HT1080 (cell line): ENCODE measurements at places on chromosomes 12 and 14. TPM values are rescaled to one million over a fixed set of nuclear protein-coding genes. Genes with fewer than 3 reads are reported as not detected.

CELA1 gene
- total RNA-seq: not detected in 2 replicates

LAG3 gene
- 0.20 and 2.0 TPM in 2 replicates for total RNA-seq

KRT2 gene
- not detected in 2 replicates for total RNA-seq

NUP37 gene
- total RNA-seq: 80.9 and 92.3 TPM in 2 replicates

PTGDR gene
- total RNA-seq: not detected in 2 replicates

AHNAK2 gene
- 52.6 and 54.6 TPM in 2 replicates for total RNA-seq

TCL1B gene
- not detected in 2 replicates for total RNA-seq

SLC6A15 gene
- 24.5 and 26.6 TPM in 2 replicates for total RNA-seq

TMEM63C gene
- not detected in 2 replicates for total RNA-seq

PRICKLE1 gene
- 5.6 and 8.6 TPM in 2 replicates for total RNA-seq

SLC25A47 gene
- 0.37 TPM in 1 of 2 replicates, not detected in the other for total RNA-seq

MYBPC1 gene
- total RNA-seq: not detected in 2 replicates

SERPINA6 gene
- 0.51 TPM in 1 of 2 replicates, not detected in the other for total RNA-seq

NRL gene
- total RNA-seq: 1.3 and 4.4 TPM in 2 replicates

SALL2 gene
- 0.03 TPM in 2 replicates for total RNA-seq

B4GALNT1 gene
- 23.6 and 34.1 TPM in 2 replicates for total RNA-seq

TSPAN8 gene
- not detected in 2 replicates for total RNA-seq

PPM1H gene
- 2.1 and 3.0 TPM in 2 replicates for total RNA-seq
